ENCODE measurements at places on chromosomes 1 and 21.

DNA sequence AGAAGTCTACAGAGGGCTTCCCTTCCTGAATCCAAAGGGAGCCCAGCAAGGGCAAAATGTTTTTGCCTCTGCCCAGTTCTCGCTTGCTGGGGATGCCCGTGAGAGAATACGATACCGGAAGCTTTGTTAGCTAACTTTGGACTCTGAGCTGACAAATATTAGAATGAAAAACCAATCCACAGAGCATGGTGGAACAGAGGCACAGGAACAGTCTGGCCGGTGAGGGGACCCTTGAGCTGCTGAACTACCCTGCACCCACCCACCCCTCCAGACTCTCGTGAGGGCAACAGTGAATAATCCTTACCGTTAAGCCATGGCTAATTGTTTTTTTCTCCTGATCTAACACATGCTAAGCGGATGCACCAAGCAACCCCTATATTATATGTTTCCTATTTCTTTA is 76.3 kb upstream of the AKT3 start:
- no peak for DNase-seq

- DNase-seq, result no peak
These were observed 19.8 kb upstream of the ARTN start for GRCh38 chr1:43913666-43914360.

- no peak for DNase-seq
These were observed 43.3 kb upstream of the LPAR3 start for GRCh38 chr1:84936116-84936810.

DNA sequence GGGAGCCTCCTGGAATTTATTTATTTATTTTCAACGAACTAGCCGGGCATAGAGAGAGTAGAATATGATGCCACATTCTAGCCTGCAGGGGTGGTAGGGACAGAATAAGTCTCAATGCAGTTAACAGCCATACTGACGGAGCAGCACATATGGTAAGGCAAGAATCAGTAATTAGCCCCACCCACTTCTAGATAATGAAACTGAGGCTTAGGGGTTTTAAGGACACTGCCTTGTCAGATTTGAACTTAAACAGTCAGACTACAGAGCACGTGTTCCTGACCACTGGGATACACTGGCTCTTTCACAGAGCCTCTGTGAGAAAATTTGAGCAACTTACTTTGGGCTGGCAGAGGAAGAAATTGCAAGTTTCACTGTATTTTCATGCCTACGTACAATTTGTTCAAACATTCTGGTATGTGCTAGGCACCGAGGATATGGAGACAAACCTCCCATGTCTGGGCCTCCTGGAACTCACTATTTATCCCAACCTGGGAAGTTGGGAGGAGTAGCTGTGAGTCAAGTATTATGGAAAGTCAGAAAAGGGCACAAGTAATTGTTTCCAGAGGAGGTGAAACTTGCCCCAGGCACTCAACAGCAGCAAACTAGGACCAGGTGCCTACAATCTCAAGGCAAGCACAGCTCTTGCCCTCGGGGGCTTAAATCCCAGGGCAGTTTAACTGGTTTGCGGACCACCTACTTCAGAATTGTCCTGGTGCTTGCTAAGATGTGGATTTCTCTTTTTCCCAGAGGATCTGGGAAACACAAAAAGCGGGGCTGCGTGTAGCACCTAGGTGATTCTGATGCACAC is 1.6 kb upstream of the CLIC4 start:
- DNase-seq, result no peak

DNA sequence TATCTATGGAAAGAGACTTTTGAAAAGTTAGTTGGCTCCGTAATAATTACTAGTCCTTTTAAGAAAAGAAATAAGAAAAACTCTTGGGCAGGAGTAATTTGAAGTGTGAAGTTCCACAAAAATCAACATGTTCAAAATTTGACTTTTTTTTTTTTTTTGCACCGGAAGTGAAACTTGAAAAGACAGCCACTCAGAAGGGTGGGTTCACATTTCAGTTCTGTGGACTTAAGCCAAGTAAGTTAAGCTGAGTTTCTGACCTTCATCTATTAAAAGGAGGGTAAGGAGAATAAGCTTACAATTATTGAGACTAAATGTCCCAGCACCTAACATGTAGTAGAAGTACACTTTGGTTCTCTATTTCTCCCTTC is 11.0 kb downstream of the RO60 start:
- no peak for DNase-seq

DNA sequence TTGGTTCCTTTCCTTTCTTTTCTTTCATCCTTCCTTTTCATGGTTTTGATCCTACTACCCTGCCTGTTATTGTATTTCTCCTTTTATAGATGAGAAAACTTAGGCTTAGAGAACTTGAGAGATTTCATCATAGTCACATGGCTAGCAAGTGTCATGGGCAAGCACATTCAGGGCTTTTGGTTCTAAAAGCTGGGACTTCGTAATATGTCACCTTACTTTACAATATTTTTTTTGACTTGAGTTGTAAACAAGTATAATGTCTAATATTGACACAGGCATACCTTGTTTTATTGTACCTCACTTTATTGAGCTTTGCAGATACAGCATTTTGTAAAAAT is 70.7 kb downstream of the MTR start:
- DNase-seq, result no peak

- DNase-seq, result no peak
These were observed 58.2 kb downstream of the WLS start for GRCh38 chr1:68173936-68174737.

GRCh38 chr1:173914366-173914871 is 2.7 kb downstream of the SERPINC1 start:
- no peak for DNase-seq

- DNase-seq, result no peak
These were observed 7.9 kb upstream of the ELF3 start for GRCh38 chr1:202002507-202002906.

- no peak for DNase-seq
These were observed 4.7 kb downstream of the RAB29 start for GRCh38 chr1:205770618-205771017.

GRCh38 chr21:37615962-37616361 is 249.4 kb downstream of the DYRK1A start:
- no peak for DNase-seq

- no peak for DNase-seq
These were observed 61.4 kb downstream of the EIF2B3 start for GRCh38 chr1:44924835-44925464.

GRCh38 chr1:15936025-15936424 is 39.9 kb downstream of the ZBTB17 start:
- no peak for DNase-seq

GRCh38 chr1:12572522-12572921 is 45.5 kb downstream of the DHRS3 start:
- DNase-seq, result no peak

DNA sequence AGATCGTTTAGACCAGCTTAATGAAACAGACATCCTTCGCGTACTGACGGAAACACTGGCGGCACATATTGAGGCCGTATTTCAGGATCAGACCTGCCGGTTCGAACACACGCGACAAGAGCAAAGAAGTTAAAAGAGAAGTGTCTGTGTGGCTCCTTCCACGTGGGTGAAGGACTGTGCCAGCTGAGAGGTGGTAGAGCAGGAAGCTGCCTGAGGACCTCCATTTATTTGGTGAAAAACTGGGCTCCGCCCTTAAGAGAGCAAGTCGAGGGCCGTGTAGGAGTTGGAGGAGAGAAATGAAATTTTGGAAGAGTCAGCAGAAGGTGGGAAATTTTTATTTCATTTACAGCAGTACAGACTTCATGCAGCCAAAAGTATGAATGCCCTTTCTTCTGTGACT is 38.8 kb upstream of the ADORA3 start:
- no peak for DNase-seq

- no peak for DNase-seq
These were observed 80.5 kb upstream of the RALGPS2 start for GRCh38 chr1:178644308-178645120.

DNA sequence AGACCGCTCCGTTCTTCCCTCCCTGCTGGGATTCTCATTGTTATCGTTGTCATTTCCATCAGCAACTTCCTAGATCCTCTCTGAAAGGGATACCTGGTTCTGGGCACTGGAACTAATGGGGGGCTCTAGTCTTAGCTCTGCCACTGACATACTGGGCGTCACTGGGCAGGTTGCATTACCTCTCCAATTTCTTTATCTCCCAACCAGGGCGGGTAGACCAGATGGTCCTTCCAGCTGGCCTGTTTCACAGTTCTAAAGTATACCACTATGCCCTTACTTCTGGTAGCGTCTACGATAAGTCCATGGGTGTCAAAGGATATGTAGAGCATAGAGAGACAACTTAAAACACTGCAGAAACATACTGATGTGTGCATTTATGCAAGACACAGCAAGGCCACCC is 1.4 kb downstream of the GPR37L1 start:
- DNase-seq, result no peak

- no peak for DNase-seq
These were observed 65.0 kb downstream of the CRB1 start for GRCh38 chr1:197333041-197333440.

DNA sequence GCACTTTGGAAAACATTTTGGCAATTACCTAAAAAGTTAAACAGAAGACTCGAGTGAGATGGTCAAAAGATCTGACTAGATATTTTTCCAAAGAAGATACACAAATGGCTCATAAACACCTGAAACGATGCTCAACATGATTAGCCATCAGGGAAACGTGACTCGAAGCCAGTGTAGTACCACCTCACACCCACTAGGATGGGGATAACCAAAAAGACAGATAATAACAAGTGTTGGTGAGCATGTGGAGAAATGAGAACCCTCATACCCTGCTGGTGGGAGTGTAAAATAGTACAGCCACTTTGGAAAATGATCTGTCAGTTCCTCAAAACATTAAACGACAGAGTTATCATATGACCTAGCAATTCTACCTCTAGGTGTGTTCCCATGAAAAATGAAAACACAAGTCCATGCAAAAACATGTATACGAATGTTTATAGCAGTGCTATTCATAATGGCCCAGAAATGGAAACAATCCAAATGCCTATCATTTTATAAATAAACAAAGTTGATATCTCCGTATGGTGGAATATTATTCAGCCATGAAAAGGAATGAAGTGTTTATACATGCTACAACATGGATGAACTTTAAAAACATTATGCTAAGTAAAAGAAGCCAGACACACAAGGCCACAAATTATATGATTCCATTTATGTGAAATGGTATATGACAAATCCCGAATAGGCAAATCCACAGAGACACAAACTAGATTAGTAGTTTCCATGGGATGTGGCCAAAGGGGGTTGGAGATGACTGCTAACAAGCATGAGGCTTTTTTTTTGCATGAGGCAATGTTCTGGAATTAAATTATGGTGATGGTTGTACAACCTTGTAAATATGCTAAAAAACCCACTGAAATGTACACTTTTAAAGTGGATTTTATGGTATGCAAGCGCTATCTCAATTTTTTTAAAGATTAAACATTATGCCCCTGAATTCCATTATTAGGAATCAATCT is 625.3 kb downstream of the KIF26B start:
- no peak for DNase-seq

DNA sequence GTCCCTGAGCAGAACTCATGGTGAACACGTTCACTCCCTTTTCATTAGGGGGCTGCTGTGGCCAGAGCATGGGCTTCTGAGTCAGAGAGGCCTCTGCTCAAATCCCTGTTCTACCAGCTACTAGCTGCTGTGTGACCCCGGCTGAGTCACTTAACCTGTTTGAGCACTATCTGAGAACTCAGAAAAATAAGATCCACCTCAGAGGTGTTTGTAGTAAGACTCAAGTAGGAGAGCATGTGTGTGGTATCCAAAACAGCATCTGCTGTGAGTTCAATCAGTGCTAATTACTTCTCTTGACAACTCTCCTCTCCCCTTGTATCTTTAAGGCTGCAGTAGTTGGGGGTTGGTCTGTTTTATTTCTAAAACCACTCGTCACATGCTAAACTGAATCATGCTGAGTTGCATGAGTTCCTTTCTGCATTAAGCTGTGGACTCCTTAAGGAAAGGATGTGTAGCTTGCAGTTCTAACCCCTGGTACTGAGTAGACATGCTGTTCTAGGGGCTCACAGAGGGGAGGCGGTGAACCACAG is 39.7 kb upstream of the JUN start:
- no peak for DNase-seq

DNA sequence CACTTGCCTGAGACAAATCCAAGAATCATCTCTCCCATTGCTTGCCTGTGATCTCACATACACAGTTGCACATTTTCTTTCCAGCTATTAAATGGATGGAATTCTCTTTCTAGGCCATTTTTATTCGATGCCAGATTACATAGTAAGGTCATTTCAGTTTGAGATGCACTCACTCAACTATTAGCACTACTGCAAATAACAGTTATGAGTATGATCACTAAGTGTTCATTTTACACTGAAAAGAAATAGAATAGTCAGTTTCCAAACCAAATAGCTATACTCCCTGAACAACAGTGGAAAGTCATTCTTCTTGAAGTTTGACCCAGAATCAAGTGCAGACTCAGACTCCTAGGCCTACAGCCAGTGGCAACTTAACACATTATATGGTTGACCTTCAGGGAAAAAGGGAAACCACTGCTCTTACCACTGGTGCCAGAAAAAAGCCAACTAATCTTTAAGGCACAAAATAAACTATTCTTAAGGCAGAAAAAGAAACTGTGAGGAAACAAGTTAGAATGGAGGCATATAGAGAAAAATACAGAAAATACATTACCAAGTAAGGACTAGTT is 31.5 kb downstream of the WNT2B start:
- no peak for DNase-seq

- no peak for DNase-seq
These were observed 295.0 kb downstream of the NFIA start for GRCh38 chr1:61377242-61377958.

GRCh38 chr1:108077991-108078390 is 113.0 kb upstream of the VAV3 start:
- no peak for DNase-seq

- no peak for DNase-seq
These were observed 112.1 kb downstream of the DTL start for GRCh38 chr1:212147581-212148033.

- no peak for DNase-seq
These were observed 29.9 kb upstream of the SAMD13 start for GRCh38 chr1:84271441-84272151.

GRCh38 chr1:31633117-31633516 is 11.6 kb downstream of the PEF1 start:
- no peak for DNase-seq

DNA sequence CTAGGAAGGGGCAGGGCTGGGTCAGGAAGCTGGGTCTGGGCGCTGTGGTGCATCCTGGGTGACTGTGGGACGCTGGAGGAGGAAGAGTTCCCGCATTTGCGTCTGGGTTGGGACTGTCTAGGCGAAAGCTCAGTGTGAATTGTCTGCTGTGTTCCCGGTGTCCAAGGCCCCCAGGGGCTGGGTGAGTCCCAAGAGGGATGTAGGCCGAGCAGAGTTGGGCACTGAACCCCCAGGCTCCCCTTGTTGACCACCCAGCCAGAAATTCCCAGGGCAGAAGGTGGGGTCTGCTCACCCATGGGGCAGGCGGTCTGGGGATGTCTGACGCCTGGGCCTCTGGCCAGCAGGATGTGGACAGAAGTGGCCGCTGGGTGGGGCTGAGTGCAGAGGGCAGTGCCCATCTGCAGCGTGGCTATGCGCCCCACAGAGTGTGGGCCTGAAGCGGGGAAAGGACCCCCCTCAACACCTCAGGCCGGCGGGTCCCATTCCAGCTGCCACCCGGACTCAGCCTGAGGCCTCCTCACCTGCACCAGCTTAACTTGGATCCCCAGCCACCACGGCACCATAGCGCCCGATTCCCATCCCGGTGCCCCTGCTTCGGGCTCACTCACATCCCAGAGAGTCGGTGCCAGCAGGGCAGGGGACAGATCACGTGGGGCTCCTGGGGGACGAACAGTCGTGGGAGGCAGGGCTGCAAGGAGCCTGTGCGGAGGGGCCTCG is 37.0 kb upstream of the POFUT2 start:
- DNase-seq, result no peak

Measured in stimulated activated CD8-positive, alpha-beta memory T cell treated with anti-CD3 and anti-CD28 coated beads, Interleukin-7, amount 100 ng/mL, for 48 hours (primary cell).